Stimulated activated CD8-positive, alpha-beta memory T cell treated with anti-CD3 and anti-CD28 coated beads, Interleukin-15, amount 100 ng/mL, for 48 hours (primary cell): ENCODE measurements at places on chromosomes 2 and 18.

DNA sequence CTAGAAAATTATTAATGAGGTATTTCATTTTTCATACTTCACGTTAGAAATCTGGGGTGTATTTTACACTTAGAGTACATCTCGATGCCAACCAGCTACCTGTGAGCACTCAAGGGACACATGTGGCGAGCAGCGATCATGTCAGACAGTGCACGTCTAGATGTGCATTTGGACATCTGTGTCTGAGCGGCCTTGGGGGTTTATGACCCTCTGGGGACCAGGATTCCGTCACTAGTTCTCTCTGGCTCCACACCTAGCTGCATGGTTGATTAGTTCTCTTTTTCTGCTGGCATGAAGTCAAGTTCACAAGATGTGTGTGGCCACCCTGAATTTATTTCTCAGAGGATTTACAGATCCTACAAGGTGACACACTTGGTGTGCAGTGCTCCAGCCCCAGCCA lies 192.2 kb downstream of the TSN start:
- no peak for DNase-seq

DNA sequence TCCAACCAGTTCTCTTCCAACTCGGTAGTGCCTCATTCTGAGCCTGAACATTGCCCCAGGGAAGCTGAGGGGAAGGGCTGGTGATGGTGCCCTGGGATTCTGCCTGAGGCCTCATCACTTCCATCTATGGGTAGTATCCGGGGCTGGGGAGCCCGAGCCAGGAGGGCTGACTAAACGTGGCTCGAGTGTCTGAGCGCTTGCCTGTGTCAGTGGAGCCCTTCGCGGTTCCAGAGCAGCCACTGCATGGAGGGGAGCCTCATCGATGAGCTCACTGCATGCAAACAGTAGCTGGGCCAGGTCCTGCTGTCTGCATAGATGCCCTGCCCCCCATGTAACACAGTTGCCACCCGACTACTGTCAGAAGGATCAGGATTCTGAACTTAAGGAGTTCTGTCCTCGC lies 129.3 kb downstream of the GLI2 start:
- no peak for DNase-seq

DNA sequence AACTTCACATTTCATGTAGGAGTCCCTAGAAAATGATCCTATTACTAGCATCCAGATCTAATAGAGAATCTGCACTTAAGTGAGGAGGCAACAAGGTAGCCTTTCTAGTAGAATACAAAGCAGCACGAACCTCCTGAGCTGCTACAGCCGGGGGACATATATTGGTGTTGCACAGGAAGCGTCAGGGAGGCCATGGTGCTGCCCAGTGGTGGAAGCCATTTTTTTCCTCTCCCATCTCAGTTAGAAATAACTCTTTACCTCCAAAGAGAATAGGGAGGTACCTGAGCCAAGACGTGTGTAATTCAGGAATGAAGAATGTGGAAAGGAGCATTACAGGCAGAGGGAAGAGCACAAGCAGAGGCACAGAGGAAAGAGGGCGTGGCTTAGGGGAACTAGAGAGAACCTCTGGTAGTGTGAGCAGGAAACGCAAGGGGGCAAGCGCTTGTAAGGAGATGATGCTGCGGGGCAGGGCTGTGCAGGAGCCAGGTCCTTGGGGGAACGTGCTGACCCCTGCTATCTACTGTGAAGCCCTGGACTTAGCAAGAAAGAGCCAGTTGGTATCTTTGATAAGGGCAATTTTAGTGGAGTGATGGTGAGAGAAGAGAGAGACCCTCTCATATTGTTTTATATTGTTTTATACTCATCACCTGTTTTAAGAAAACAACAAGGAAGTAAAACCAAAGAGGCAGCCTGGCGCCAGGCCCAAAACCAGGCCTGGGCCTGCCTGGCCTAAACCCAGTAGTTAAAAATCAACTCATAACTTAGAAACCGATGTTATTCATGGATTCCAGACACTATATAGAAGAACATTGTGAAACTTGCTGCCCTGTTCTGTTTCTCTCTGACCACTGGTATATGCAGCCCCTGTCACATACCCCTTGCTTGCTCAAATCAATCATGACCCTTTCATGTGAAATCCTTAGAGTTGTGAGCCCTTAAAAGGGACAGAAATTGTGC lies 50.0 kb upstream of the TTC39C start:
- DNase-seq: no peak

DNA sequence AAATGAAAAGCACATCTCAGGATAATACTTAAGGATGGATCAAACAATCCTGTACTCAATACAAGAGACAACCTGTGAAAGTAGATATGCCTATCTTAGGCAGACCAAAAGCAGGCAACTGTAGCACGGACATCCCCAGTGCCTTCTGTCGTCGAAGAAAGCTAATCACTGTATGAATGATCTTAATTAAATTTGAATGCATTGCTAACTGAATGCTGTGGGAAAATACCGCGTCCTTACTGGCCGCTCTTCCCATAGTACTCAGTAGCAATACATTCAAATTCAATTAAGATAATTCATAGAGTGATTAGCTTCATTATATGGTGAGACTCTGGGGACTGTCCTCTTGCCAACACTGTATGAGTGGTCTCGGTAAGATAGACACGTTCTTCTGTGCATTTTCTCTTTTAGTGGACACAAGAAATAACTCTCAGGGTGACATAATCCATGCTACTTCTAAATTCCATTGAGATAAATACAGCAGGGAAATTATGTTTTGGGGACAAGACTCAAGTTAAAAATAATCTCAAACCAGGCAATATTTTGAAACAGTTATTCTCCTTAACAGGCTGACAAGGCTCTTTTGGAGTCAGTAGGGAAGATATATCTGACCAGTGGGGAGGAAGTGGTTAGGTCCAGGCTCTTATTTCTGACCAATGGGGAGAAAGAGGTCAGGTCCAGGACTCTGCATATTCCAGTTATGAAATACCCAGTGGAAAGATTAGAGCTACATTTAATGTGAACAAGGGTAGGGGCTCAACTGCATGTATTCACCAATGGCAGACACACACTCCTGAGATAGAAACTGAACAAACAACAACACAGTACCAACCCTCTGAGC lies 97.3 kb downstream of the DOCK10 start:
- no peak for DNase-seq

DNA sequence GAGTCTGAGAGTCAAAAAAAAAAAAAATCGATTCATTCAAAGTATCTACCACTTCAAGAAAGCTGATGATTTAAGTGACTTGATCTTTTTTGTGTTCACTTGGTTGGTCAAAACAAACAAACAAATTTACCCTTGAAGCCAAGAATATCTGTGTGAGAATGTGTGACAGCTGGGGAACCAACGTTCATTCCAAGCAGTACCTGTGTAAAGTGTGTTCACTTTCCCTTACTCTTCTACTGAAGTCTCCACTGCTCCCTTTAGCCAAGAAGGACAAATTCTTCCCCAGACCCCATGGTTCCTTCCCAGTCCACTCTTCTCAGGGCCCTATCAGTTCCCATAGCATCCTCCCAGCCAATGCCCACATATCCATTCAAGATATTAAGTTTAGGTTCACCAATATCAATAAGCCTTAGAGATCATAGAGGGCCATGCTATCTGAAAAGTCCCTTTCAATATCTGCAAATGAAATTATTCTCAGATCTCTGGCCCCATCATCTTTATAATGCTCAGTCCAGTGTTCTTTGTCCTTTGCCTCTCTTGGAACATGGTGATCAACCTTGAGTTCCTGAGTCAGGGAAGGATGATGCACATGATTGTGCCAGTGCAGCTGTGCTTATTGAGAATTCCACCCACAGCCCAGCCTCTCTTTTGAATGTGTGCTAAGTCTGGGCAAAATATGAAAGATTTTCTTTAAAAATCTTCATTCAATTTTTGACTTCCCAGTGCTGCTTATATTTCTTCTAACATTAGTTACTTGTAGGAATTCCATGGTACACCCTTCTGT lies 82.8 kb upstream of the DTNA start:
- DNase-seq: no peak
